Liver (tissue), 10 donors: ENCODE measurements at places on chromosomes 7 and 10.

- no peak for DNase-seq
These were observed 6.9 kb upstream of the ZNF316 start for GRCh38 chr7:6630007-6630849.

- no peak for DNase-seq
These were observed 747.9 kb downstream of the NXPH1 start for GRCh38 chr7:9181356-9181755.

DNA sequence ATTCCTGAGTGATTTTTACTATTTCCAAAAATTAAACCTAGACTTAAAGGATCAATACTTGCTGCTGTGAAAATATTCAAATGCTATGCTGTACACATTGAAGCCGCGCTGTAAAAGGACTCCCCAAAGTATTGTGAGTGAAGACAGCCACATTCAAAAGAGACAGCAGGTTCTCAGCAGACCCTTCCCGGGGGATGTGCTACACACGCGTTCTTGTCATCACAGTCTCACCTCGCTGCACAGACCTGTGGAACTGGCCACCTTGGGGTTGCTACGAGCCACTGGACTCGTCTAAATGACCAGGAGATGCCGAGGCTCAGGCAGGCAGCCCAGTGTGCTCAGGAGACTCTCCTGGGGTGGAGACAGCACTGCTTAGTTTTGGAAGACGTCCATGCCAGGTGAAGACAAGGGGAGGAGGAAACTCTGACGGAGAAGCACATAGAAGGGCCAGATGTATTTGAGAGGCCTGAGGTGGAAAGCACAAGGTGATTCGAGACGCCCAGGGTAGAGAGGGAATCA, 367.7 kb upstream of the SHH start:
- no peak for DNase-seq

DNA sequence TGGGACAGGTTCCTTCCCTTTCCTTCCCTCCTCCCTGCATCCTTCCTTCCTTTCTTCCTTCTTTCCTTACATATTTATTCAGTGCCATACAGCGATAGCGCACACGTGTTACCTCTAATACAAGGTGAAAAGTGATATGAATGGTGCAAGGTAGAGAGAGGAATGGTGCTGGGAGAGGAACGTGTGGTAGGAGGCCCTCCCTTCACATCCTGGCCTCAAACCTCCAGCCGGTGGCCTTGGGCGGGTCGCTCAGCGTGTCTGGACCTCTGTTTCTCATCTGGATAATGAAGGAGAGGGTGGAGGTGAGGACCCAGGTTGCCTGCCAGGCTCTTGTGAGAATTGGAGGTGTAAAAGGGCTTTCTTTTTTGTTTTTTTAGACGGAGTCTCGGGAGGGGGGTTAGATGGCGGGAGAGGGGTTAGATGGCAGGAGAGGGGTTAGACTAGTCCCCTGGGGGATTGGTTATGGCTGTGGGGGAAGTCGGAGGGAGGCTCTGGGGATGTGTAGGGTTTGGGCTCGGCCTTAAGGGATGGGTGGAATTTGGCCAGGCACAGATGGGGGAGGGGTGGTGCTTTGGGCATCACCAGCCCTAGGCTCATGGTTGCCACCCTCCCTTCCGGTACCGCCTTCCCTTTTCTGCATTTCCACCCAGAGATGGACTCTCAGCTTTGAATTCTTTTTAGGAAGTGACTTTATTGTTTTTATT, 14.9 kb downstream of the CHST3 start:
- DNase-seq = no peak

GRCh38 chr10:29540016-29540415, 94.8 kb downstream of the SVIL start:
- no peak for DNase-seq

DNA sequence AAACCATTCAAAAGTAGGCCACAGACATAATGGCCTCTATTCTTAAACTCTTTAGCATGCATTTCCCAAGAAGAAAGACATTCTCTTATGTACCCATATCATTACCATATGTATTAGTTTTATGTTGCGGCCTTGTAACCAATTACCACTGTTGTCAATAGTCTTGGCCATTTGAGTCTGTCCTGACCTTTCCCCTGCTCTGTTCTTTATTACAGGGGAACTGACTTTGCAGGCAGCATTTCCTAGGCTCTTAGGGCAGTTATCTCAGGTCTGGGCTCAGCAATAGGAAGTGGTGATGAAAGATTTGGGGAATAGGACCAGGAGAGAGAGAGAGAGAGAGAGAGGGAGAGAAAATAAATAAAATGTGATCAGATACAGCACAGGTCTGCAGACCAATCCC, 194.5 kb upstream of the LRGUK start:
- DNase-seq = no peak

- no peak for DNase-seq
These were observed 13.4 kb downstream of the HEPACAM2 start for GRCh38 chr7:93212881-93213280.

- no peak for DNase-seq
These were observed 62.4 kb upstream of the MKRN1 start for GRCh38 chr7:140541513-140542227.

DNA sequence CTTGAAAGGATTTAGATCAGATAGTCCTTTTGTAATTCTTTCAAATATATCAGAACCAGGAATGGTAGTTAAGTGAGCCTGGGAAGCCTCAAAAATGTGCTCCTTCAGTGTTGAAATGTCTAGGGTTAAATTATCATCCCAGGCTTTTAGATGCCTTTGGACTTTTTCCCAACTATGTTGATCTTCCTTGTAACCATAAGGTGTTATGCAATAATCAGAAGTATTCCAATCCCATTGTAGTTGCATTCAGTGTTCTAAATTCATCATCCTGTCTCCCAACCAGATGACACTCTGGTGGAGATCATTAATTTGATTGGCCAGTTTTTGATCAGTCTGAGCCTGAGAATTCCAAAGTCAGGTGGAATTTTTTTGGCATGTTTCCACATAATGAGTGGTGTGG, 35.1 kb upstream of the AKR1C2 start:
- no peak for DNase-seq
